Hematopoietic multipotent progenitor cell treated with erythropoietin and hydrocortisone succinate and interleukin-3 and kit ligand, for 4 days (in vitro differentiated cells): ENCODE measurements at places on chromosomes 16 and 17.
A peak's percentile ranks its signal among the peaks of the same experiment; 100 is the strongest.

DNA sequence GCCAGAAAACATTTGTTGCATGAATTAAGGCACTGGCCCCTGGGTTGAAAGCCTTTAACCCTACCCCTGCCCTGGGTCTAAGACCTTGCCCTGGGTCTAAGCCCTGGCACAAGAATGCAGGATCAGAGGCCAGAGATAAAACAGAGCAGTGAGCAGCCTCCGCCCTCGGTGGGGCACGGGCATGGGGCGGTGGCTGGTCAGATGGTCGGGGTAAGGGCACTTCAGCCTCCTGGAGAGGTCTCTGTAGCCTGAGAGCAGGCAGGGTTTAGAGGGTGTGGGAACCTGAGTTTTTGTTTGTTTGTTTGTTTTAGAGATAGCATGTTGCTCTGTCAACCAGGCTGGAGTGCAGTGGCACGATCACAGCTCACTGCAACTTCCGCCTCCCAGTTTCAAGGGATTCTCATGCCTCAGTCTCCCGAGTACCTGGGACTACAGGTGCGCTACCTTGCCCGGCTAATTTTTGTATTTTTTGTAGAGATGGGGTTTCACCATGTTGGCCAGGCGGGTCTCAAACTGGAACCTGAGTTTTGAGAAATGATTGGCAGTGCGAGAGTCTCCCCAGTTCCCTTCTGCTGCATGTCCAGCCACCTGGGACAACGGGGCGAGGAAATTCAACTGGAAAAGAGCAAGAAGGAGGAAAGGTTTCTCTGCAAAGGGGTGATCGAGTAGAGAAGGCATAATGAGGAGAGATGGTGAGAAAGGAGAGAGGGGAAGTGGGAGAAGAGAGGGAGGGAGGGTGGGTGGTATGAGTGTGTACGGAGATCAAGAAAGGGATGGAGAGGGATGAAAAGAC lies 27.7 kb downstream of the TNS4 start:
- DNase-seq, result no peak

DNA sequence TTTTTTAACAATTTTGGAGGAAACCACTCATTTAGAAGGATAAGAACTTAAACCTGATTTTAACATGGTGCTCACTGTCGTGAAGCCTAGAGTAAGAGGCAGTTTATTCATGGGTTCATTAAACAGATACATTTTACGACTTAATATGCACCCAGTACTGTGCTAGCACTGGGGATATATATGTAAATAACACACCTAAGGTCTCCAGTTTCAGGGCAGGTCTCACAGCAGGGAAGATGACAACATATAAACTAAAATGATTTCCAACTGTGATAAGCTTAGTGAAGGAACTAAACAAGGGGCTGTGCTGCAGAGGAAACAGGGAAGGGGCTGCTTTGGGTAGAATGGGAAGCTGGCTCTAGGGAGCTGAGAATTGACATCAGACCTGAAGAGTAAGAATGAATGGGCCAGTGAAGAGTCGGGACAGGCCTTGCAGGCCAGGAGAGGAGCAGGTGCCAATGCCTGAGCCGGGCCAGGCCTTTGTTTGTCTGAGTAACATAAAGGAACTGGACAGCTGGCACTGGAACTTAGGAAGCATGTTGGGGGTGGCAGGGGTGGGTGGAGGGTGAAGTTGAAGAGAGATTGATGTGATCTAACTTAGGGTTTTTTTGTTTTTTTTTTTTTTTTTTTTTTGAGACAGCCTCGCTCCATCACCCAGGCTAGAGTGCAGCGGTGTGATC lies 12.1 kb downstream of the NT5M start:
- DNase-seq, result no peak

DNA sequence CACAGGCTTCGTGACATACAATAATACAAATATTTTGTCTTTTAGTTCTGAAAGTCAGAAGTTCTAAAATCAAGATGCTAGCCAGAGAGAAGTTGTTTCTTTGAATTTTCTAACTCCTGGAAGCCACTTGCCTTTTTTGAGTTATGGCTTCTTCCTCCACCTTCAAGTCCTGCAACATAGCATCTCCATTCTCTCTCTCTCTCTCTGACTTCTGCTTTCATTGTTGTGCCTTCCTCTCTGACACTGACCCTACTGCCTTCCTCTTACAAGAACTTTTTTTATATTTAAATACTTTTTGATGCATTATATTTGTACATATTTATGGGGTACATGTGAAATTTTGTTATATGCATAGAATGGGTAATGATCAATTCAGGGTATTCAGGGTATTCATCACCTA lies 205.9 kb downstream of the MAP2K6 start:
- no peak for DNase-seq

DNA sequence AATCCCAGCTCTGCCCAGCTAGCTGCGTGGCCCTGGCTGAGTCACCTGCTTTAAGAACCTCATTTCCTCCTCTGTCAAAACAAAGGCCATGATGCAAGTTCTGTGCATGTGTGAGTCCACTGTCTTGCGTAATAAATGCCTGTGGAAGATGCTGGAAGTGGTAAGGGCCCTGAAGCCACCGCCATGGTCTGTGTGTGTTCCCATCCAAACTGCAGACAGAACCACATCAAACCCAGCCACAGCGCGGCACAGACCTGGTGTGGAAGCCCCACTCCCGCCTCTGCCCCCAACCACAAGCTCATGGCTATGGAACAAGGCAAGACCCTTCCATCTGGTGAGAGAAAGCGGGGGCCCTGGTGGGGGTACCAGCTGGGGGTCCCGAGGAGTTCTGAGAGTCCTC lies 26.0 kb downstream of the NECAB2 start:
- DNase-seq, result peak; percentile 65

- peak; percentile 78 for DNase-seq
These were observed 28.5 kb downstream of the ARHGAP17 start for GRCh38 chr16:24986512-24987303.

DNA sequence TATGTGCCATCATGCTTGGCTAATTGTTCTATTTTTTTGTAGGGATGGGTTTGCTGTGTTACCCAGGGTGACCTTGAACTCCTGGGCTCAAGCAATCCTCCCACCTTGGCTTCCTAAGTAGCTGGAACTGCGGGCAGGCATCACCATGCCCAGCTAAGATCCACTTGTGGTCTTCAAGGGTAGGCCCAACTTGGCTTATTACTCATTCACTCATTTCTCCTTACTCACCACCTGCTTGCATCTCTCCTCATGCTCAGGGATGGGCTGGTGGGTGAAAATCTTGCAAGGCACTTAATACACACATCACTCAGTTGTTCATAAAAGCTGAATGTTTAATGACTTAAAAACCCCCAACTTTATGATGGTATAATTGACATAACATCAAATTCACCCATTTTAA lies 207.8 kb downstream of the SHISA9 start:
- DNase-seq, result no peak

- no peak for DNase-seq
These were observed 24.3 kb upstream of the B4GALNT2 start for GRCh38 chr17:49108318-49108717.
